ENCODE measurements at places on chromosomes 16 and 17.

DNA sequence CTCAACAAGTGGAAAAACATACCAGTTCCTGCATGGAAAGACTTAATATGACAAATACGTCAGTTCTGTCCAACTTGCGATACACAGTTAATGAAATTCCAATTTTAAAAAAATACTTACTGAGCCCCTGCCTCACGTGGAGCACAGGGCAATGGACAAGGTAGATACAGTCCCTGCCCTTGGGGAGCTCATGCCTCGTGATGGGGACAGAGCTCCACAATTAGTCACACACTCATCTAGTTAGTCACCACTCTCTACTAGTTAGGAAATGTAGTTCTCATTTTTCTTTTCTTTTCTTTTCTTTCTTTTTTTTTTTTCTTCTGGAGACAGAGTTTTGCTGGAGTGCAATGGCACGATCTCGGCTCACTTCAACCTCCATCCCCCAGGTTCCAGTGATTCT, 74.7 kb upstream of the CDH5 start:
- DNase-seq, result no peak

- no peak for DNase-seq
These were observed 15.4 kb downstream of the ZFPM1 start for GRCh38 chr16:88468275-88469129.

GRCh38 chr16:52366983-52367382, 180.0 kb downstream of the TOX3 start:
- DNase-seq, result no peak

DNA sequence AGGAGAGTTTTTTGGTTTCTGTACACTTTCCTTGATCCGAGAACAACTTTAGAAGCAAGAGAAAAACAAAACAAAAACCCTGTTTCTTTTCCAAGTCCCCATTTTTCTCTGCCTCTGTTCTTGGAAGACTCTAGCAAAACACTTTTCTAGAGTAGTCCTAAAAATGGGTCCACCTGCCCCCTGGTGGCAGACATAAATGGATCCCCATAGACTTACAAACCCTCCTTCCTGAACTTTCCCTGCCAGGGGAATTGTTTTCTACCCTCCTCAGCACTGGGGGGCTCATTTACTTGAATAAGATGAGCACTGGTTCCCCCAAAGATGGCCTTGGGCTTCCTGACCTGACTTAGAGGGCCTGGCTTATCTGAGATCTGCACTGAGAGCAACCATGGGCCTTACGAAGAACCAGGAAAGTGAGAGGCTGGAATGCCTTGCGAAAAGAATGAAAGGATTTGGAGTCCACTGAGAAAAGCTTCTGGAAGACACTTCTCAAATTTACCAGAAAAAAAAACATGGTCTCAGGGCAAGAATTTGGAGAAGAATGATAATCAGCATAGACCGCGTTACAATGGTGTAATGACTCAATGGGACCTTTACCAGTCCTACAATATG, 48.0 kb upstream of the CDYL2 start:
- DNase-seq, result no peak

DNA sequence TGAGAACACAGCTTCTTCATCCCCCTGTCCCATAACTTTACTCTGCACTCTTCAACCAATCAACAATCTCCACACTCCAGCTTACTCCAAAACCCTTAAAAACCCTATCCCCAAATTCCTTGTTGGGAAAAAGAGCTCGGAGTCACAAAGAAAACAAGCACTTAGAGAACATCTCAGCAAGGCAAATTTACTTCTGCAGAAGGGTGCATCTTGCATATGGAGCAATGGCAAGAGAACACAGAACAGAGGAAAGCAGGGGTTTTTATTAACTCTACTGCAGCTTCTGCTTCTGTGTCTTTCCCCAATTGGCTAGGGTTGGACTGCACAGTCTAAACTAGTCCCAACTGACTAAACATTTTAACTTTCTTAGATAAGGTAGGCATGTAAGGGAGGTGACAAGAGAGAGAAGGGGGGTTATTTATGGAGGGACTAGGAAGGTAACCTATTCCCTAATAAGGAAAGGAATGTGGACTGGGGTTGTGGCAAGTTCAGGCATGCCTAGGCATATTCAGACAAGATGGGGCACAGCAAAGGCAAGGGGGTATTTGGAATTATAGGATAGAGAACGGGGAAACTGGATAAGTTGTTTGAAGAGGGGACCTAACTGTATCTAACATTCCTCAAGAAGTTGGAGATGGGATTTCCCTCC, 125.5 kb downstream of the CACNG3 start:
- no peak for DNase-seq

- DNase-seq, result no peak
These were observed 53.1 kb downstream of the DNAH17 start for GRCh38 chr17:78523934-78524655.

DNA sequence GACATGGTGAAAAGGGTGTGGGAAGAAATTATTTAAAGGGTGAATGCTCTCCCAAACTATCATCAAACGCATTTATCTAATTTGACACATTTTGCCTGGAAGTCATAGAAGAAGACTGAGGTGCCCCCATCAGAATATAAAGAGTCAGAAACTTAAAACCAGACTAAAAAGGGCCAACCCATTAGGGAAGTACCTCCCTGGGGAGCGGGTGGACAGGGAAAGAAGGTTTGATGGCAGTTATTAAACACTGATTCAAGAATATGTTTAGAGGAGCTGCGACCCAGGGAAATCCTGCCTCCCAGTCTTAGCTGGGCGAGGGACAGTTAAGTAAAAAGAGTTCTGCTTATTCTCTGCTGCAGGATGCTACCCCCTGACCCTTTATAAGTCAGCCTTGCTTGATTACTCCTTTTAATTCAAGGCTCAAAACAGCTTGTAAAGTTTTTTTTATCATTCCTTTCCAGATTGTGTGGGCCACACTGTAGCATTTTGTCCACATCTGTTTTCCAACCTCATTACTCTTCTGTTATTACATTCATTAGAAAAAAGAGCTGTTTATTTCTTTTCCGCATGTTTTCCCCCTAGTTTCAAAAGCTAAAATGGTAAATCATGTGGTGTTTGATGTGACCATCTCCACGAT, 138.5 kb upstream of the TBX2 start:
- DNase-seq, result no peak
